ENCODE measurements at places on chromosomes 1 and 21.

DNA sequence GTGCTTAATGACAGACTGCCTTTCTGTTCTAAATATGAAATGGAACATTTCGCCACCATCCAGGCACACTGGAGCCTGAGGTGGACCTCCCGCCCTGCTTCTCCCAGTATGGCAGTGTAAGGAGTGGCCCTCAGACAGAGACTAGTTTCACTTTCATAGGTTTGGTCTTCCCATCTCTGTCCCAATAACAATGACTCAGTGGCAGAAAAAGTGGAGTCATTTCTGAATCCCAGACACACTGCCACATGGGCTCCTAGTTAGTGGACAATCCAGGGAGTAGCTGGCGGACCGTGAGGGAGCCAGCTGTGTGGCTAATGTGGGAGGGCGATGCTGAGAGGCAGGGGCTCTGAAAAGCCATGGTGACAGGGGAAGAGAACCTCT lies 95.6 kb upstream of the TSPAN2 start:
- no peak for DNase-seq

- DNase-seq: no peak
Measured at GRCh38 chr1:66598670-66599069, 64.7 kb downstream of the SGIP1 start.

- DNase-seq: no peak
Measured at GRCh38 chr1:227532019-227532619, 31.2 kb upstream of the ZNF678 start.

GRCh38 chr1:206575165-206575893 lies 36.9 kb downstream of the EIF2D start:
- DNase-seq: no peak

DNA sequence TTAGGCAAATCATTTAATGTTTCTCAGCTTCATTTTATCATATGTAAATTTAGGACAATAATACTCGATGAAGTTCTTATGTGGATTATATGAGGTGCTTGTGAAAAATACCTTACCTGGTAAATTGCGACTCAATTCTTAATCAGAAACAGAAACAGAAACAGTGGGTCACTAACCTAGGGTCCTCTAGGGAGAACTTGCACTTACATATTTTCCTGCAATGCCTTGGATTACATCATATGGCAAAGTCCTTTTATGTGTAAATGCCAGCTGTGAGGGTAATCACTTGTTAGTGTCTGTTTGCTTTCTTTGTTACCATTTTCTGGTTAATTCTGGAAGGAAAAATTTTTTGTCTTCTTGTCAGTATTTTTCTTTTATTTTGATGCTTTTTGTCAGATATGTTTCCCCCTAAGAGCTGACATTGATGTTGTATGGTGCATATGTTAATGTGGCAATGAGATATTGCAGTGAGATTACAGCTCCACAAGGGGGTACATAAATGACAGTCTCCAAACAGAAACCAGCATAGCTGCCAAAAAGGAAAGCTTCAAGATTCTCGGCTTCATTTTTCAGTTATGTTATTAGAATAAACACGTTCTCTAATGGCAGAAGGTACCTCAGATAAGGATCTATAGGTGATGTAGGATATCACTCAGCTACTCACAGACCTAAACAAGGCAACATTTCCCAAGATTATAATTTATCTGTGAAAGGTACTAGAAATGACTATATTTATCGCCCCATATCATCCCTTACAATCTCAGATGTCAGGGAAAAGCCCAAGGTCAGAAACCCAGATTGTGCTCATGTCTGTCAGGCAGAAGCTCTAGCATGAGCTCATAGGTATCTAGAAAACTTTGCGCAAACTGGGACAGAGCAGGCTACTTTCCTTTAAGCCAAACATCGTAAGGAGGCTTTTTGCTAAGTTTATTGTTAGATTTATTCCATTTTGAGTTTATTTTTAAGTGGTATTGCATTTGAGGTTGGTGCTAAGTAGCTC lies 119.9 kb downstream of the FASLG start:
- DNase-seq: no peak

- DNase-seq: no peak
Measured at GRCh38 chr1:242016479-242016878, 17.6 kb upstream of the MAP1LC3C start.

DNA sequence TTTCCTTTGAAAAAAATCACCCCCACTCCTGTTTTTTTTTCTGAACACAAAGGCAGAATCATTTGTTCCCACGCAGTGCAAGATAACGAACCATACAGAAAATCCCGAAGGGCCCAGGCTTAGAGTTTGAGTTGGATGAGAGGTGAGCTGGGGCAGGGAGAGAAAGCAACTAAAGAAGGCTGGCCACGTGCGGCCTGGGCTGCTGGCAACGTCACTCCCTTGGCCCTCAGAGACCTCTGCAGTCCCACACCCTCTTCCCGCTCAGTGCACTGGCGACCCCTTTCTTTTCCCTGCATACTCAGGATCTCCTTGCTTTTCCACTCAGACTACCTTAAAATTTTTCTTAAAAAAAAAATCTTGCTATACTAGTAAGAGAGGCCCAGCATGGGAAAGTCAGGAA lies 28.2 kb upstream of the CRNN start:
- DNase-seq: no peak

GRCh38 chr1:230797942-230798365 lies 50.8 kb downstream of the CAPN9 start:
- peak; percentile 73 for DNase-seq

- no peak for DNase-seq
Measured at GRCh38 chr1:8384577-8384976, 66.7 kb downstream of the SLC45A1 start.

DNA sequence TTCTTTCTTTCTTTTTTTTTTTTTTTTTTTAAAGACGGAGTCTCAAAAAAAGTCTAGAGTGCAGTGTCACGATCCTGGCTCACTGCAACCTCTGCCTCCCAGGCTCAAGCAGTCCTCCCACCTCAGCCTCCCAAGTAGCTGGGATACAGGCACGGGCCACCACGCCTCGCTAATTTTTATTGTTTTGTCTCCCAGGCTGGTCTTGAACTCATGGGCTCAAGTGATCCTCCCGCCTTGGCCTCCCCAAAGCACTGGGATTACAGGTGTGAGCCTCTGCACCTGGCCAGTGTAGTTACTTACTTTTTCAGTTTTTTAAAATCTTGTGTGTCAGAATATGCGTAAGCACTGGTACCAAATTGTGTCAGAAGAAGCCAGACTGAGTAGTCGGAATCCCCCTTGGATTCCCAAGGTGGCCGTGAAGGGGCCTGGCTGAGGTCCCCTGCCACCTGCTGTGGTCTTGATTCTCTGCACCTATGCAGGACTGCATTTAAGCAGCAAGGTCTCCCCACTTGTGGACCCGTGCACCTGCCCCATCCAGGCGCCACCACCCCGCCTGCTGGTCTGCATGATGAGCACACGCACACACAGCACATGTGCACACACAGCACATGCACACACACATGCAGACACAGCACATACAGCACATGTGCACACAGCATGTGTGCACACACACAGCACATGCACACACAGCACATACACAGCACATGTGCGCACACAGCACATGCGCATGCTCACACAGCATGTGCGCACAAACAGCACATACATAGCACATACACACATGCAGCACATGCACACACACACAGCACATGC lies 47.5 kb downstream of the PCNT start:
- no peak for DNase-seq

DNA sequence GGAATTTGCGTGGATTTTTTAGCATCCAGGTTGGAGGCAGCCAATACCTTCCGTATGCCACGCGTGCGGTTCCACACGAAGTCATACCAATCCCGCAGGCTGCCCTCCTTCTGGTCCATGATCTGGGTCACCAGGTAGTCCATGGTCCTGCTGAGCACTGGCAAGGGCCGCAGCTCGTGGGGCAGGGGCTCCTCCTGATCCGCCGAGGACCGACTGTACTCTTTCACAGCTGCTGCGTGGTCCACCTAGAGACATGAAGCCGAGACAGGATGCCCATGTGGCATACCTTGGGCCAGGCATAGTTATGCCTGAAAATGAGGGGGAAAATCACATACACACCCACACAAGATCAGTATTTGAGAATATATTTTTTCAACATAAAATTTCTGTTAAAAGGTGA lies 12.1 kb downstream of the MCM3AP start:
- DNase-seq: no peak

GRCh38 chr1:115888976-115889375 lies 48.0 kb upstream of the NHLH2 start:
- DNase-seq: no peak

GRCh38 chr1:1947493-1947892 lies 28.4 kb upstream of the TMEM52 start:
- no peak for DNase-seq

GRCh38 chr1:20366463-20367115 lies 75.9 kb downstream of the VWA5B1 start:
- DNase-seq: no peak

DNA sequence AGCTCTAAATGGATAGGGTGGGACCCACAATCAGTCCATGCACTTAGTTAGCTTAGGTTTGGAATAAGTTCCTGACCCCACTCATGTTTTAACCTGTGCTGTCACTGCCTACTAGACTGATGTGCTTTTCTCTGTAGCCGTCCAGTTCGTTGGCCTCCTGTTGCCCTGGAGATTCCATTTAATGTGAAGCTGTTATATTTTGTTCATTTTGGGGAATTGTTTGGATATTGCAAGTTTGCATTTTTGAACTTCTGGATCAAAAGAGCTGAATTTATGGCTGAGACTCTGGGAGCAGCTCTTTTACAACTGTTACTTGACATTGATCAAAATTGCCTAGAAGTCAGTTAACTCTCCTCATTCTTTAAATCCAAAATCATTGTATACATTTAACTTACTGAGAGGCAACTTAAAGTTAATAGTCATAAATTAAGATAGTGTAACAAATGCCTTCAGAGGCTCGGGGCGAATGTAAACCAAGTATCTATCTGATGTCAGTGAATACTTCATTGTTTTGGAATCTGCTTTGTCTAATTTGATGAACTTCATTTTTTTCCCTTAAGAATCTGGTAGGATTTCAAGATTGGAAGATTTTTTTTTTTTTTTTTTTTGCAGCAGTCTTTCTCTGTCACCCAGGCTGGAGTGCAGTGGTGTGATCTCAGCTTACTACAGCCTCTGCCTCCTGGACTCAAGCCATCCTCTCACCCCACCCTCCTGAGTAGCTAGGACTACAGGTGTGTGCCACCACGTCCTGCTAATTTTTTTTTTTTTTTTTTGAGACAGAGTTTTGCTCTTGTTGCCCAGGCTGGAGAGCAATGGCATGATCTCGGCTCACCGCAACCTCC lies 38.1 kb downstream of the MIGA1 start:
- no peak for DNase-seq

DNA sequence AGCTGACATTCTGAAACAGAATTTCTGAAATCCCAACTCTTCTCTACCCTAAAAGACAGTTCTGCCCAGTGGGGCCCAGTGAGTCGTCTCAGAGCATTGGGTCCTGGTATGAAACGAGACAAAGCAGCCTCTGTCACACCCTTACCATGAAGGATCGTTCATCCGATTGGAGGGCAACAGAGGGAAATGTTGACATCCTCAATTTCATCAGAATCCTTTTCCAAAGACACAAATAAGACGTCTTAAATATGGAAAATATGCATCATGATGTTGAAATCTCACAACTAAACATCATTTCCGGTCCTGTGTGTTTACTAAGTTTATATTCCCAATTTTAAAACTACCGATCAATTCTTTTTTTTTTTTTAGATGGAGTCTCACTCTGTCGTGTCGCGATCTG lies 112.1 kb upstream of the SLC45A1 start:
- DNase-seq: no peak

DNA sequence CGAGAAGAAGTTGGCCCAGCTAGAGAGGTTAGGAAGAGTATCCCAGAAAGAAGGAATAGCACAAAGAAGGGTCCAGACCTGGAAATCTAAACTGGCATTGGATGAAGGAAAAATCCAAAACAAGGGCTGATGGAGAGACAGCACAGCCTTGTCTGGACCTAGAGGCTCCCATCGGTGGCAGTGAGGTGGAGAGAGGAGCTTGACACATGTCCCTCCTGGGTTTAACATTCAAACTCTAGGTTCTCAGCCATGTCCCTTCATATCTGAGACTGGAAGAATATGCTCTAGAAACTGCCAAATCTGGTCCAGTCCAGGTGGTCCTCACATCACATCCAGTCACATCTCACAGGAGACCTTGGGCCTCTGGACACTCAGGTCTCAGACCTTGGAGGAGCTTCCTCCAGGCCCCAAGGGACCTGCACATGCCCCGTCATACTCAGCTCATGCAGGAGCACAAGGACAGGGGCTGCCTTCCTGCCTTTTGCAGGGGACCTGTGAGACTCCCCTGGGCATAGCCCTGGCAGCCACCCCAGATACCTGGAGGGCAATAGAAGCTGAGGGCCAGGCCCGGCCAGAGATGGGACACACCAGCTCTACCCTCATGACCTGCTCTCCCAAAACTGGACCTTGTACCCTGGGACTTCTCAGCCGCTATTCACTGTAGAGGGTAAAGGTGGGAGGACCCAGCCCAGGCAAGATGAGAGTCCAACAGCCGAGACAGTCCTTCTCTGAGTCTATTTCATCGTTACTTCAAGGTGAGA lies 7.5 kb downstream of the TMEM125 start:
- no peak for DNase-seq

DNA sequence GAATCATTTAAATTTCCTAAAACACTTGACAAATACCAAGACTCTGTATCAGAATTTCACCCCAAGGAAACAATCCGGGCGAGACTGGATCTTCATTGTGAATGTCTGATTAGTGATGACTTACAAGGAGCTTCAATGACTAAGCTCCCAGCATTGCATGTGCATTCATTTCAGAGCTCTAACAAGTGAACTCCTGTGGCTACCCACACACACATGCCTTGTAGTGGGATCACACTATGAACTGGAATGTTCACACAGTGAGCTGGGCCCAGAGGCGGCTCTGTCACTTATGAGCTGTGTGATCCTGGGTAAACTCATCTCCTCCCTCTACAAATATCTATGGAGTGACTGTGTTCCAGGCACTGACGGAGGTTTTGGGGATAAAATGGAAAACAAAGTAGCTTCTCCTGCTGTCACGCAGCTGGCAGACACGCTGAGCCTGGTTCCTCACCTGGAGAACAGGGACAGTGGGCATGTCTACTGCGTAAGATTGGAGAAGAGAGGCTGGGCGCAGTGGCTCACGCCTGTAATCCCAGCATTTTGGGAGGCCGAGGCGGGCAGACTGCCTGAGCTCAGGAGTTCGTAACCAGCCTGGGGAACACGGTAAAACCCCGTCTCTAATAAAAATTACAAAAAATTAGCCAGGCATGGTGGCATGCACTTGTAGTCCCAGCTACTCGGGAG lies 56.9 kb downstream of the CLSTN1 start:
- peak; percentile 12 for DNase-seq

- no peak for DNase-seq
Measured at GRCh38 chr1:230958370-230958769, 20.3 kb downstream of the TTC13 start.

- DNase-seq: no peak
Measured at GRCh38 chr1:98842241-98842640, 162.4 kb downstream of the PLPPR5 start.
